NCI-H187 (cell line): ENCODE measurements at places on chromosomes 6 and 20.

DNA sequence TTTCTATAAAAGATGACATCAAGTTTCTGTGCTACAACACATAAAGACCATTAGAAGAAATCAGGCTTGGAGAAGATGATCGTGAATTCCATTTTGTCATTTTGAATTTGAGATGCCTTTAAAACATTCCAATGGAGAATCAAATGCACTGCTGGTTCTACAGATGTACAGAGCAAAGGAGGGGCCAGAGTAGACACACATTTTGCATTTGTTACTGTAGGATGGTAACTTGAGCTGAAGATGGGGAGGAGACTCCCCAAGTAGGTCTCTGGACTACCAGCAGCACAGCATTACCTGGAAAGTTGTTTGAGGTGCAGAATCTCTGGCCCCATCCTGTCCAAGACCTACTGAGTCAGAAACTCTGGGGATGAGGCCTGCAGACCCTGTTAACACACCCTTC is 121.6 kb upstream of the RALGAPA2 start:
- DNase-seq, result no peak

DNA sequence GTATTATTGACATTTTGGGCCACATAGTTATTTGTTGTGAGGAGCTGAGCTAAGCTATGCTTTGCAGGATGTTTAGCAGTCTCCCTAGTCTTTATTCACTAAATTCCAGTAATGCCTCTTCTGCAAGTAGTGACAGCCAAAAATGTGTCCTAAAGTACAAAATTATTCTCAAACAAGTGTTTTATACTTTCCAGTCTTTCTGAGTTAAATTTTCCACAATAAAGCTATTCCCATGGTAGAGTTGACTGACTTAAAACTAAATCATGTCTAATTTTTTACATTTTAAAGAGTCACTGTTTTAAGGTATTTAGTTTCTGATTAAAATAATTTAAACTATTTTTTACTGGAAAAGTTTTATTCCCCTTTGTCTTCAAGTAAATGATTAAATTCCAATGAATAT is 717.8 kb upstream of the HS3ST5 start:
- no peak for DNase-seq

DNA sequence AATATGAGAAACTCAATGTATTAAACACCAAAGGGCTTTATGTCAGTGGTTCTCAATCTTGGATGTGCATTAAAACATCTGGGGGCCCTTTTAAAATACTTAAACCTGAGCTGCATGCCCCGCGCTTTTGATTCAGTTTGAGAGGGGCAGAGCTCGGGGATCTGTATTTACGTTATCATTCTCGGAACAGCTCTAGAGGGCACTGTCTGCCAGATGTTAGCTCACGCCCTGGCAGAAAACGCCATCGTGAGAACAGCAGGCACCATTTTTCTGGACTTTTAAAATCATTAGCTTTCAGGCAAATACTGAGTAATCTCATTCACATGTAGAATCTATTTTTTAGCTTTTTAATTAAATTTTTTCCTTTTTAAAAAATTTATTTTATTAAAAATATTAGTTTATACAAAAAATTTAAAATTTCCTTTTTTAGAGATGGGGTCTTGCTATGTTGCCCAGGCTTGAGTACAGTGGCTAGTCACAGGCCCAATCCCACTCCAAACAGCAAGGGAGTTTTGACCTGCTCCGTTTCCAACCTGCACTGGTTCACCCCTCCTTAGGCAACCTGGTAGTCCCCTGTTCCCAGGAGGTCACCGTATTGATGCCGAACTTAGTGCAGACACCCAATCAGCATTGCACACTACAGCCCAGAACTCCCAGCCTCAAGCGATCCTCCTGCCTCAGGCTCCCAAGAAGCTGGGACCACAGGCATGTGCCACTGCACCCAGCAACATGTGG is 30.0 kb upstream of the ZNF133 start:
- no peak for DNase-seq

- DNase-seq, result no peak
Measured at GRCh38 chr6:23940466-23940865, 185.5 kb upstream of the NRSN1 start.

DNA sequence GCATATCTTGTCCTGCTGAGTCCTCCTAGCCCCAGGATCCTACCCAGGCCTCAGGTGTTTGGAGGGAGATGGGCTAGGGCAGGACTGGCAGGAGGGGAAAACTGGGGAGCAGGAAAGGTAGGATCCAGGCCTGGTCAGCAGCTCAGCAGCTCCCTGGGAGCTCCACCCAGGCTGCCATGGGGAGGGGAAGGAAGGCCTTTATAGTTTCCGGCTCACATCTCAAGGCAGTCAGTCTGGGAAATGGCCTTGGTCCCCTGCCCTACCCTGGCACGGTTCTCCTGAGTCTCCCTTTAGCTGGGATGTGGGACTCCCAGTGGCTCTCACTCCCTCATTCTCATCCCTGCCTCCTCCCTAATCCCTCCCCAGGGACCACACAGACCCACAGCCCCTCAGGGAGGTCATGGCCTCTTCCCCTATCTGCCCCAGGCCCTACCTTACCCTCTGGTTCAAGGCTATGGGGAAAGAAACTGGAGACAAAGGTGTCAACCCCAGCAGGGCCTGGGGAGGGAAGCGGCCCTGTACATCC is 1.6 kb downstream of the SLC44A4 start:
- no peak for DNase-seq
